ENCODE measurements at places on chromosomes 3 and 15.

DNA sequence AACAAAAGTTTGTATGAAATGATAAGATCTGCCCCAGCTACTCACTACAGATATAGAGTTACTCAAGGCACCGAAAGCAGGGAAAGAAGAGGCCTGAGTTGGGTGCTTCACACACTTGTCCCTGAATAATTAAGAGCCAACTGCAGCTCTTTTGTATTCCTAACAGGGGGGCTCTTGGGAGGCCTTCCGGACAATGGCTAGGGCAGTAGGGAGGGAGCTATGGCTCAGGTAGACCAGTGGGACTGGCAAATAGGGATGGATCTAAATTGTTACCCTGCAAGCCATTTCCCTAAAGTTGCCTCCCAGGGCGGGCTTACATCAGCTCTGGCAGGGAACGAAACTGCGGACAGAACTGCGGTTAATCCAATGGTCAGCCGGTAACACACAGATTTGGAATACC lies 6.2 kb downstream of the SEMA5B start:
- no peak for DNase-seq

DNA sequence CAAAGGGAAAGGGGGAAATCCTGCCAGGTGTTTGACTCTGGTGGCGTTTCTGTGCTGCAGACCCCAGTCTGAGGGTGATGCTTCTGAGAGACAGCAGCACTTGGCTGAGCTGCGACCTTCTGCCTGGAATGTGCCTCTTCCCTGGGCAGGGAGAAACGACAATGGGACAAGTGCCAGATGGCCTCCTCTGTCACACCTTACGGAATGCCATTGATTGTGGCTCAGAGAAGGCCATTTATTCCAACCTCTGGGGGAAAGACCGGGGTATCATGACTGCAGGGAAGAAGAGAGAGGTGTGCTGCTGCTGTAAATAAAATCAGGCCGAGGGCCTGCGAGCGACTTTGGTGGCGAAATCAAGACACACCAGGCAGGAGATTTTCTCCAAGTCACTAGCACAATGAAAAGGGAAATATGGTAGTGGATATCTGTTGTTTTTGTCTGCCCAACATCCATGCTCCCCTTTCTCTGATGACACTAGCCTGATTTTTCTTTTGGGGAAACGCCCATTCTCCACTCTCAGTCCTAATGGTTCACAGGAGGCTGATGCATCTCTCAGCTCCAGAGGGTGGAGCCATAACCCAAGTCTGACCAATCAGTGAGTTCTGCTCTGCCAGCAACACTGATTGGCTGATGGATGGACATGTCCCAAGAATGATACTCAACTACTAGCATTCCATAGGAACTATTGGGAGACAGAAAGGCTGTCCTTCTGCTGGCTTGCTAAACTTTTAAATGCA lies 336.1 kb downstream of the FOXP1 start:
- DNase-seq = no peak

DNA sequence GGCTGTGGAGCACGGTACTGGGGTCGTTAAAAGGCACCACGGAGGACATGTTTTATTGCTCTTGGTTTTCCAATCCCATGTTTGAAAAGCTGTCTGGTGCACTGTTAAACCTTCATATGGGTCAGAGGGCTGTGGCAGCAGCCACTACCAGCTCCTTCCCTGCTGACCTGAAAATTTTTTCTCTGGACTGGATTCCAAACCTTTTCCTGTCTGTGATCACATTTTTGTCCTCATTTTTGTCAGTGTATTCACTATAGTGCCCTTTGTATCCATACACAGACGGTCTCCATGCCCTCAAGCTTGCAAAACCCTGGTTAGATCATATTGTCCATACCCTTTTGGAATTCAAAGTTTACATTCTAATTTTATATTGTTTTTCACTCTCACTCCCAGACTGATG lies 70.5 kb downstream of the NME9 start:
- DNase-seq = no peak

GRCh38 chr3:141528800-141529199 lies 42.0 kb downstream of the RASA2 start:
- DNase-seq = no peak

- DNase-seq = no peak
Measured at GRCh38 chr3:29440413-29441305, 159.8 kb downstream of the RBMS3 start.

DNA sequence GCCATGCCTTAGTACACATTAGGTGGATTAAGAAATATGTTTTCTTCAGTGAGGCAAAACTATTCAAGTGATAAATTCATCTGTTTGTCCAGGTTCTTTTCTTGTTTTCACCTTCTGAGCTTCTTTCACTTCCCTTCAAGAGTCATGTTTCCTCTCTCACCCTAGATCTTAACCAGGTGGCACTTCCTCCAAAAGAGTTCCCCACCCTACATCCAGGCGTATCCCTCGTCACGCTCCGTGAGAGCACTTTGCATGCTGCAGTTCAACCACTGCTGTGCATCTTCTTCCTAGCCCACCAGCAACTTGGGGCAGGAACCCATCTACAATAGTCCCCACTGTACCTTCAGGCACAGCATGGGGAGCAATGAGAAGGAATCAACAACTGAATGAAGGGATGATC lies 28.9 kb downstream of the OSBPL10 start:
- DNase-seq = no peak

DNA sequence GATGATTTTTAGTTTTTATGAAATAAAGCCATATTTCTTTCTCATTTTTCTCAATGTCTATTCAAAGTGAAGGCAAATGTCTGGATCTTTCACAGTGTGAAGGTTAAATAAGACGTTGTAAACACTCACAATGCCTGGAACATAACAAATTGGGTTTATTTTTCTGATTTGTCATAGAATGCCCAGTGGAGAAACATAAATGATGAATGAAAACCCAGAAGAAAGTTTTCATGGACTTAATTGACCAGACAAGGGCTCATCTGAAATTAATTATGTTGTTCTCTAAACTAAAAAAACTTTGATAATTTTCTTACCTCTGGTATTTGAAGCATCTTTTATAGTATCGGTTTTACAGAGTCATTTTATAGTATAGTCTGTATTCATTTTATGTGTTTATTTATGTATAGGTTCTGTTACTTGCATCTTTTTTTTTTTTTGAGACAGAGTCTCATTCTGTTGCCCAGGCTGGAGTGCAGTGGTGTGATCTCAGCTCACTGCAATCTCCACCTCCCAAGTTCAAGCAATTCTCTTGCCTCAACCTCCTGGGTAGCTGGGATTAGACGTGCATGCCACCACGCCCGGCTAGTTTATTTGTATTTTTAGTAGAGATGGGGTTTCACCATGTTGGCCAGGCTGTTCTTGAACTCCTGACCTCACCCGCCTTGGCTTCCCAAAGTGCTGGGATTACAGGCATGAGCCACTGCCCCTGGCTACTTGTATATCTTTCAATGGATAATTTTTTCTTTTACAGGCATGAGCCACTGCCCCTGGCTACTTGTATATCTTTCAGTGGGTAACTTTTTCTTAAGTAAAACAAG lies 15.1 kb upstream of the BNIP2 start:
- DNase-seq = no peak

- DNase-seq = no peak
Measured at GRCh38 chr3:141769221-141769894, 6.2 kb downstream of the GRK7 start.

- DNase-seq = no peak
Measured at GRCh38 chr15:83866692-83867091, 212.8 kb downstream of the ADAMTSL3 start.

DNA sequence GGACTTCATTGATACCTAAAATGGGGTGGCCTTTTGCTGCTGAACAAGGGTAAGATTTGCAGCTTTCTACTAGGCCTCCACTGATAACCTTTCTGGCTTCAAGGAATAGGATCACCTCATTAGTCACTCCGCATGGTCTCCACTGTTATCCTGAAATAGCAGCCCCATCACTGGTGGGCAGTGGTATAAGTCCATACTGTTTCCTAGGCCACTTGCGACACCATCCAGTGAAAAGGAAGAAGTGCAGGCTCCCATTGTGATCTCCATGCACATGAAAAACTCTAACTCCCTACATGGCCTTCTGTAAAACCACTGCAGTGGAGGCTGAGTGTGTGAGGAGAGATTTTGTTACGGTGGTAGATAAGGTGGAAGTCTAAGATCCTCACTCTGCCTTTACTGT lies 1455.9 kb downstream of the SI start:
- DNase-seq = no peak

DNA sequence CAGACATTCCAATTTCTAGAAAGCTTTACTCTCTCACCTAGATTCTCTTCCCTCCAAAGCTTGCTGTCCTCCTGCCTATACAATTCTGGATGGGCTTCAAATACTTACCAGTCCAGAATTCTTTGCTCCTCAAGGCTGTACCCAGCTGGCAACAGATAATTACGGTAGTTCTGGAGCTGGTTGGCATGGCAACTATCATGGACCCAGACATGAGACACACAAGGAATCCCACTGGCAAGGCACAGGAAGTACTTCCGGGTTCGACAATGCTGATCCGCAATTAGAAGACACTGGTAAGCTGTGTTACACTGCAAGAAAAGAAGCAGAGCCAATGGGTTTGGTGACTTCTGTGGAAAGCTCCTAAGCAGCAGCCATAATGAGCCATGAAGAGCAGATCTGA lies 37.9 kb downstream of the TUBGCP4 start:
- DNase-seq = no peak

DNA sequence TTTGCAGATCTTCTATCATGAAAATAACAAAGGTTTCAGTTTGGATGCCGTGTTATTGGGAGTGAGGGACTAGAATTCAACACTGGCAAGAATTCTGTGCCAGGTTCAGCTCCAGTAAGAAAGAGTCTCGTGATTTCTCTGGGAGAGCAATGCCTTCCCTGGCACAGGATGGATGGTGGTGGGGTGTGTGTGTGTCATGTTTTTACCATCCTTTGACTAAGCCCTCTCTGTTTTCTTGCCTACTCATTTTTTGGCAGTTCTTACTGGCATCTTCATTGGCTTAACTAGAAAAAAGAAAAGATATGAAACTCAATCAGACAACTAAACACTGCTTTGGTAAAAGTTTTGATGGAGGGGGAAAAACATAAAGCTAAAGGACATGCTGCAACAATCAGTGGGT lies 86.6 kb downstream of the FMN1 start:
- DNase-seq = no peak

GRCh38 chr15:74642734-74643664 lies 27.4 kb downstream of the CLK3 start:
- DNase-seq = no peak

DNA sequence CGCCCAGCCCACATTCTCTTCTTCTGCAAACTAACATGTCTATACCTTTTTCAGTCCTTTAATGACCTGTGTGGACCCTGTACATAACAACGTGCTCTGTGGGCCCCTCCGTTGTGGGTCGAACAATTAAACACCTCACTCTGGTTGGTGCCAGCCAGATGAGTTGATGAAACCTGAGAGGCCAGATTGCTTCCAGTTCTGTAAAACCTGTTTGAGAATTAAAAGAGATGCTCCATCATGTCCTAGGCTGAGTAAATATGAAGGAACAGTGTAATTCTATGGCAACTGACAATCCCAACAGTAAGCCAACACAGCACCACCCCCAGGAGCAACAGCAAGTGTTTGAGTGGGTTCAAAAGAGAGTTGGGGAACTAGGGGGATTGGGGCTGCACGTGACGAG lies 5.7 kb upstream of the THBS1 start:
- no peak for DNase-seq

DNA sequence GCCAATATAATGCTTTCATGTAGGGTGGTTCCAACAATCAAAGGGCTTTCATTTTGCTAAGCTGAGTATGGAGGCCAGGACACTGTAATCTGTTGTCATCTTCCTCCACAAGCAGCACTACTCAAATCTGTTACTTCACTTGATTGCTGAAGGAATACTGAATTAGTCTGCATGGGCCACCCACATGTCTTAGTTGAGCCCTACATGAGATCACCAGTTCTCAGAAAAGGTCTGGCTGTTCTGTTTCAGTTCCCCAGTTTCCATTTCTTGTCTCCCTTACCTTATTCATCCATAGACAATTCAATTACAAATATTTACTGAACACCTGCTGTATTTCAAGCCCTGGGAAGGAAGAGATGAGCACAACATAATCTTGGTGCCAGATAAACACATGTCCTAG lies 119.2 kb downstream of the FHIT start:
- DNase-seq = no peak

DNA sequence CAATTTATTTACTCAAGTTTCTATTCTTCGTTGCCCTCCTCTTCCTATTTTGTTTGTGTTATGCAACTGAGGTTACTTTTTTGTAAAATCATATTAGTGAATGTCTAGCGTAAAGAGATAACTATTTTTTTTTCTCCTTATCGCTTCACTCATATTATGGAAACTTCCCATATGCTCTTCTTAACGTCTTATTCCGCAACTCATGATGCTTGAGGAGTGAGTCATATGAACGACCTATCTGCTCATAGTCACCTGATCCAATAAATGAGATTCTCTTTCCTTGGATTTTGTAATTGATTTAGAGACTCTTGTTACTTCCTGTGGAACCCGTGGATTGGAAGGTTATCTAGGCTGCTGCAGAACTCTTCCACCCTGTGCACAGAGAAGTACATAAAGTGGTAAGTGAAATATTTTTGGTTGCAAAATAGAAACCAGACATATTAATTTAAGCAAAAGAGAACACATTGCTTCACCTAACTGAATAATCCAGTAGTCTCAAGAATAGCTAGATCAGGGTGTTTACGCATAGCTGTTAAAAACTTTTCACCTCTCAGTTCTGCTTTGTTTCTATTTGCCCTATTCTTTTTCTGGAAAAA lies 719.3 kb upstream of the SGO1 start:
- DNase-seq = no peak

GRCh38 chr15:58340176-58340575 lies 91.6 kb upstream of the LIPC start:
- DNase-seq = no peak

- DNase-seq = no peak
Measured at GRCh38 chr3:51967384-51968169, at the start of gene PCBP4. PCBP4 (minus strand) TSS chr3:51967454; CDS start chr3:51961240, 6,214 bp downstream.

GRCh38 chr3:165613014-165613413 lies 224.2 kb downstream of the BCHE start:
- DNase-seq = no peak

DNA sequence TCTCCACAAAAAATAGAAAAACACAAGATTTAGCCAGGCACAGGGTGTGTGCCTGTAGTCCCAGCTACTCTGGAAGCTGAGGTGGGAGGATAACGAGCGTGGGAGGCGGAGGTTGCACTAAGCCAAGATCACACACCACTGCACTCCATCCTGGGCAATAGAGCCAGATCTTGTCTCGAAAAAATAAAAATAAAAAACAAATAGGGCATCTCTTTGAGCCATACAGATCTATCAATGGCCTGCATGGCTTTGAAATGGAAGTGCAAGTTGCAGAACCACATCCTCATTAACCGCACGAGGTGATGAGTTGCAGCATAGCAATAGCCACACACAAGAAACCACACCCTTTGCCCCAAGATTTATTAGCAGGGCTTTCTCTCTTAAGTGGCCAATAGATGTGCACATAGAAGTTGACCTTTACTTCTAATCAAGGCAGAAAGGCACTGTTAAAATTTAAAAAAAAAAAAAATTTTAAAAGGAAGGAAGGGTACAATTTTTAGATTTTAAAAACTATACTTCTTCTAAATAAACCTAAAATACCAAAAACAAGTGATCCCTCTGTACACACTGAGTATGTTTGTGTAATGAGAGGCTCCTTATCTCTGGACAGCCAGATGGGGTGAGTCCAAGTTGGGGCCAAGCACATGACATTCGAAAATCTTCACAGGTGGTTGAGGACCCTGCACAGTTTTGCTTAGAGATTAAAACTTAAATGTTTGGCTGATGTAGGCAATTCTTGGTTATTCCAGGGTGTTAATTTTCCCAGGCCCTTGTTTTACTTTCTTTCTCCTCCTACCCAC lies 53.4 kb downstream of the FILIP1L start:
- no peak for DNase-seq

Data from activated naive CD4-positive, alpha-beta T cell treated with anti-CD3 and anti-CD28 coated beads, Interleukin-2, amount 50 U/mL, for 72 hours (primary cell).